WTC11 (cell line): ENCODE measurements at places on chromosomes 6 and 20.

- DNase-seq = no peak
These were observed 317.2 kb upstream of the AGPAT4 start for GRCh38 chr6:161590961-161591627.

GRCh38 chr6:16158943-16159557 lies 30.2 kb downstream of the MYLIP start:
- DNase-seq = no peak

- DNase-seq = peak; percentile 96
These were observed at the start of gene ILRUN for GRCh38 chr6:34696739-34697543. TSS of gene ILRUN (minus strand) at chr6:34696767. CDS start at chr6:34696603, 164 bp downstream.

DNA sequence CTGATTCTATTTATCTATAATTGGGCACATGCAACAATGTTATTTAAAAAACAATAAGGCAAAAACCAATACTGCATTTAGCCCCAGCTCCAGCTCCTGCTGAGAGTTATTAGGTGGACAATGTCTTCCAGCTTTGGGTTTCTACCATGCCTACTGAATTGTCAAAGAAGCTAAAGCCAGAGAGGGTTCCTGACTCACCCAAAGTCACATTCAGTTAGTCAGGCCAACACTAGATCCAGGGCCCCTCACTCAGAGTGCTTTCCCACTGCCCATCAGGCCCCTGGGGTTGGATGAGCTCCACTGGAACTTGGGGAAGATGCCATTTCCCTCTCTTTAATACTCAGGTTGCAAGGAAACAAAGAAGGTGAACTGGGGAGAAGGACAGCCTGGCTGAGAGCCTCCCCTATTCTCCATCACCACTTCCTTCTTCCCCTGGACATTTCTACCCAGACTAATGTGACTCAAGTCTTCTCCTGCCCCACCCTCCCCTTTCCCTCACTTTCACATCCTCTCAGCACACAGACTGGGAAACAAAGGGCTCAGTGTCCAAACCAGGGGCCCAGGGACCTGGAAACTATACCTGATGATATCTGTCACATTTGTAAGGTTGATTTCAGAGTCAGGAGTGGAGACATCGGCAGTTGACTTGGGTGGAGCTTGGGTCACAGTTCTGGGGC lies 6.0 kb downstream of the TREM1 start:
- no peak for DNase-seq

DNA sequence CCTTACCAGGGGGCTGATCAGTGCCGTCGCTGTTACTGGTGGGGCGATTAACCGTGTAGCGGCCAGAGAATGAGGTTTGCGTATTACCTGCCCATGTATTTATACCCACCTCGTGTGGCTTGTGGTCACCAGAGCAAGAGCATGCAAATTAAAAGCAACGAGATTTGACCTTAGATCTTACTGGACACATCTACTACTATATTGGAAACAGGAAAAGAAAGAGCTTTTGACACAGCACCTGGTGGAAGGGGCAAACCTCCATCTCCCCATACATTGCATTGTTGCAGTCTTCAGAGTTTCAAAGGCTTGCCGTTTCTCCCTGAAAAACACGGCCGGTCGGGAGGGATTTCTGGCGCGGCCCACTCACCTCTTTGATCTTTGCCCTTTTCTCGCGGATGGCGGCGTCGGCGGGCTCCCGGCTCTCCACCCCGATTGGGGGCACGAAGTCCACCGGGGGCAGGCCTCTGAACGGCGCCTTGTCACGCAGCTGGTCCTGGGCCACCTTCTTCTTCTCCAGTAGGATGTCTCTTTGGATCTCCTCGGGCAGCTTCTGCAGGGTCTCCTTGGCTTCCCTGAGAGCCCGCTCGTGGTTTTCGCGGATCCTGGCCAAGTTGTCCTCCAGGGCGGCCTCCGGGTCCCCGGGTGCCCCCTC lies 1.3 kb downstream of the MAN1A1 start:
- DNase-seq = peak; percentile 38

GRCh38 chr20:17935761-17936160 lies 32.8 kb downstream of the SNX5 start:
- DNase-seq = no peak

DNA sequence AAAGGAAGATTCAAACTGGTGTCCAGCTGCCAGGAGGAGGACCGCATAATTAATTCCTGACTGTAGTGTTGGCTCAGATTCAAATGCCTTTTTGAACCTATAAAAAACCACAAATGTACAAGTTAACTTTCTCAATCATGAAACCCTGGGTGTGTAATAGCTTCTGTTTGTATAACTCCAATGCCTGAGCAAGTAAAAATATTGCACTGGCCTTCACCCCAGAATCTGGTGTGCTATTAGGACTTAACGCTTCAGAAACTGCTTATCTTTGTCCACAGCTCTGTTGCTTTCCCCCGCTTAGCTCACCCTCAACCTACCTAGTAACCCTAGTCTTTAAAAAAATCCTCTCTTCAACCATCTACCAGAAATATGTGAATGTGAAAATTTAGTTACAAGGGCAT lies 119.1 kb upstream of the MAP7 start:
- no peak for DNase-seq

- DNase-seq = no peak
These were observed 13.0 kb upstream of the MUC22 start for GRCh38 chr6:30997301-30997700.

- no peak for DNase-seq
These were observed 5.0 kb upstream of the BTN2A1 start for GRCh38 chr6:26452631-26453235.

DNA sequence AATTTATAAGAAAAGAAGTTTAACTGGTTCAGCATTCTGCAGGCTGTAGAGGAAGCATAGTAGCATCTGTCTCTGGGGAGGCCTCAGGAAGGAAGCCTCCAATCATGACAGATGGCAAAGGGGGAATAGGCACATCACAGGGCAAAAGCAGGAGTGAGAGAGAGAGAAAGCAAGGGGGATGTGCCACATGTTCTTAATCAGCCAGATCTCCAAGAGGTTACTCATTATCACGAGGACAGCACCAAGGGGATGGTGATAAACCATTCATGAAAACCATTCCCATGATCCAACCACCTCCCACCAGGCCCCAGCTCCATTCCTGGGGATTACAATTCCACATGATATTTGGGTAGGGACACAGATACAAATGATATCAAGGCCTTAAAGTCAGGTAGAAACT lies 217.5 kb upstream of the TCF21 start:
- DNase-seq = no peak

DNA sequence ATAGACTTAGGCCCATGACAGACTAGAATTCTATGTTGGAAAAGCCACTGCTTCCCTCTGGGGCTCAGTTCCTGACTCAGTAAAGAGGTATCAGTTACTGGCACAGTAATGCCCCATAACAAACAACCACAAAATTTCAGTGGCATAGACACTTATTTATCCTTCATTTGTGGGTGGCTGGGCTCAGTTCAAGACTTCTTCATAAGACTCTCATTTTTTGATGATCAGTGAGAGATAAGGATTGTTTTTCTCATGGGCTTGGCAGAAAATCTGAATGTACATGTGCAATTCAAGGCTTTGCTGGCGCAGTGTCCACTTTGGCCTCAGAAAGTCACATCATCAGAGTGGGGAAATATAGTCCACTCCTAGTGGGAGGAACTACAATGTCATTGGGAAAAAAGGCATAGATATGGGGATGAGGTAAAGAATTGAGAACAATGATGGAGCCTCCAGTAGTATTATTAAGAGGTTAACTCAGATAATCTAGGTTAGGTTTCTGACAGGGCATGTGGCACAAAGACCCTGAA lies 384.6 kb upstream of the FLRT3 start:
- no peak for DNase-seq

DNA sequence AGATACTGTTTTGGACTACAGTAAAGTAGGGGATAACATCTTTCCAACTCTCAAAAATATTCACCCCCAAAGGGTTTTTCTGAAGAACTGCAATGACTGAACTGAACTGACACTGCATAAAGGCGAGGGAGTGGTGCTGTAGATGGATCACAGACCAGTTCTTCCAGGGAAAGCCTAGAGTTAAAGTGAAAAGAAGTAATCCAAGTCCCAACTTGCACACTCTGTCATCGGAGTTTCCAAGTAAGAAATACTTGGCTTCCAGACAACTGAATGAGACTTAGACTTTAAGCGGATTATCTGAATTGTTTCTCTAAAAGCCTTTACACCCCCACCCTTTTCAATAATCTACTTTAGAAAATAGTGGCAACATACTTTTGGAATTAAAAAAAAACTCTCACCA lies 134.1 kb upstream of the PREP start:
- DNase-seq = no peak

DNA sequence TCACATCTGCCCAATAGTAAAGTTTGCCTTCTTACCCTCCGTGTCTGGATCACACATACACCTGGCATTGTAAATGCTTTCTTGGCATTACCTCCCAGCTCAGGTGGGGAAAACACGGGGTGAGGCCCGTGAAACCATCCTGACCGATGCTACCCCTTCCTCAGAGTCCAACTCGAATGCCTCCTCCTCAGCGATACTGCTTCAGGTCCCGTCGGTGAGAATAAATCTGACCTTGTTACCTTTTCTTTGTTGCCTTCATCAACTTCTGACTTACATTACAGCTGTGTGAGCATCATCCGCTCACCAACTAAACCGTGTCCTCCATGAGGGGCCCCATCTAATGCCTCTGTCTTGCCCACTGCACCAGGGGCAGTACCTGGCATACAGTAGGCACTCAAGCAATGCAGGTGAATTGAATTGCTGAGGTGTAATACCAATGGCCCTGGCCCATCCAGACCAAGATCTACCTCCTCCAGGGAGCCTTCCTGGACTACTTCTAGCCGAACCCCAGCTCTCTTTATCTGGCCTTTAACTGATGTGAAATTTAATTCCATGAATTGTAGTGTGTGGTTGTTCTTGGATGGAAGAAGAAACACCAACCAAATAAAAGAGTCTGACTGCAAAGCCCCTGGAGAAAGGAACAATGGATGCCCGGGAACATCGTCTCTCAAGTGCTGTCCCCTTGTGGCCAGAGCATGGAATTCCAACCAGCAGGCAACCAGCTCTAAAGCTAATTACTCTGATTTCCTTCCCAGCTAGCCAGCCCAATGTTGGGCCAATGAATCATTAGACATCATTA lies 141.5 kb downstream of the ANKRD60 start:
- DNase-seq = peak; percentile 72

DNA sequence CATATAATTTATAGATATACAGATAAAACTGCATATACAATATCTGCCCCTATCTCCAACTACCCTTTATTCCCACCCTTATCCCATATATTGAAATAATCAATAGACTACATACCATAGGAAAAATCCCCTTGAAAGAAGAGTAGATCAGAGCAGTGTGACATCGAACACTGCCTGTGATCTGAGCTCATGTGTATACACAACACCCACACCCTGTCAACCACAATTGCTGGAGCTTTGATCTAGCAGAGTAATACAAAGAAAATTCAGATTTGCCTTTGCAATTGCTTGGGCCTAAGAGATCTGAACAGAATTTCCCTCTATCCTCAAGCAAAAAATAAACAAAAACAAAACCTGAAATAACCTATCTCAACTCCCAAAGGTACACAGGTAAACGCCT lies 119.3 kb downstream of the ASCC3 start:
- no peak for DNase-seq

- no peak for DNase-seq
These were observed 97.4 kb upstream of the JARID2 start for GRCh38 chr6:15148356-15148946.

DNA sequence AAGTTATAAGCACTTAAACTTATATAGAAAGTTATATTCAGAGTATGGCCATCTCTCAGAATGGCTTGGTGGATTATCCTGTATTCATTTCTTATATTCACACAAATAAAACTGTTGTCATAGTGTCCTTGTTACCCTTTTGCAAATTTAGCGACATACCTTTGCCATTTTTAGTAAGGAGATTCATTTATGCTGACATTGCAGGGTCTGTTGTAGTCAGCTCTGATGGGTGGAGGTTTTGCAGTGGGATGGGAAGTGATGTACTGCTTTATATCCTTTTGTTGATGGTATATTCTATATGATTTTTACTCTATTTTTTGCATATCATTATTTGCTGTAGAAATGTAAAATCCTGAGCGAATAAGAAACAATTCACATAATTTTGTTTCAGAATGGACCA lies 35.9 kb downstream of the SAMD5 start:
- DNase-seq = no peak

- no peak for DNase-seq
These were observed 142.0 kb downstream of the UST start for GRCh38 chr6:148888856-148889255.

- DNase-seq = no peak
These were observed 257.3 kb upstream of the SGK1 start for GRCh38 chr6:134575221-134575620.

GRCh38 chr6:89217299-89217910 lies at the start of gene GABRR1:
TSS of gene GABRR1 (minus strand) at chr6:89217358. CDS start at chr6:89217322, 36 bp downstream.
- DNase-seq = no peak

GRCh38 chr6:106154326-106154725 lies 68.2 kb downstream of the PRDM1 start:
- peak; percentile 39 for DNase-seq

GRCh38 chr6:127083963-127084310 lies 34.5 kb upstream of the RSPO3 start:
- DNase-seq = no peak

- DNase-seq = no peak
These were observed 91.4 kb downstream of the THBS2 start for GRCh38 chr6:169162249-169162648.

DNA sequence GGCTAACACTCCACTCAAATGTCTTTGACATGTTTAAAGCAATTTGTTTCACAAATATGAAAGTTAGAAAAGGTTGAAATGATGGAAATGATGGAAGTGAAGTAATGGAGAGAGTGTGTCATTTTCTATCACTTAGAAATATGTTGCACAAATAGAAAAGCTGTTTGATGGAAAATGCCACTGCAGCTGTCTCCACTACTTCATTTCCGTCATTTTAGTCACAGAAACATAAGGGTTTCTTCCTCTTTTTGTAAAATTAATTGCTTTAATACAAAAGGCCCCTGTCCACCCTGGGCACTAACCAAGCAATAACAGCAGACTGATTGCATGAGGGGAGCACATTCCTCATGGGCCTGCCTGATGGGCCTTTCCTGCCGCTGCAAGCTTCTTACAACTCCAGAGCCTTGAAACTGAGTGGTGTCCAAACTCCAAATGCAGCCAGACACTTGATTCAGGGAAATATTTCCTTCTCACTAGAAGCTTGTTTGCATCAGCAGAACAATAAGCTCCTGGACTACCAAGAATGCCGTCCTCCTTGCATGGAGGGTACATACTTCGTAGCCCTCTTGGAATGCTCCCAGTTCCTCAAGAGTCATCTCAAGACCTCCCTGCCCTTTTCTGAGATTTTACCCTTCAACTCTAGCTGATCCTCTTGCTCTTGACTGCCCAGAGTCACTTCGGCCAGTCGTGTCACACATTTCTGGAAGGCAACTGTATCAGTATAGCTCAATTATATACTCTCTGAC lies 36.1 kb downstream of the F13A1 start:
- no peak for DNase-seq

DNA sequence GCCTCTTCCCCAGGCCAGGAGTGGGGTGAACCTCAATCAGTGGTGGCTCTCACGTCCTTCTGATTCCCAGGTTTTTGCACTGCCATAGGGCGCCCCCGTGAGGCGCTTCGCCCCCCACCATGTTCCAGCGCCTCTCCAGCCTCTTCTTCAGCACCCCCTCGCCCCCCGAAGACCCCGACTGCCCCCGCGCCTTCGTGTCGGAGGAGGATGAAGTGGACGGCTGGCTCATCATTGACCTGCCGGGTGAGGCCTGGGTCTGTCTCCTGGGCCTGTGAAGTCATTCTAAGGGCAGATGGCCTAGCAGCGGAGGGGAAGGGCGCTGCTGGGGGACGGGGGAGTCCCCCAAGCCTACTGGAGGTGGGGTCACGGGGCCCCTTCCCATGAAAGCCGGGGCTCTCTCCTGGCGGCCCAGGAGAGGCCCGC lies 4.5 kb downstream of the TP53INP2 start:
- DNase-seq = peak; percentile 77

GRCh38 chr6:120935908-120936307 lies 398.4 kb downstream of the TBC1D32 start:
- DNase-seq = no peak
